WERI-Rb-1 (cell line): ENCODE measurements at places on chromosomes 12 and 14.

DNA sequence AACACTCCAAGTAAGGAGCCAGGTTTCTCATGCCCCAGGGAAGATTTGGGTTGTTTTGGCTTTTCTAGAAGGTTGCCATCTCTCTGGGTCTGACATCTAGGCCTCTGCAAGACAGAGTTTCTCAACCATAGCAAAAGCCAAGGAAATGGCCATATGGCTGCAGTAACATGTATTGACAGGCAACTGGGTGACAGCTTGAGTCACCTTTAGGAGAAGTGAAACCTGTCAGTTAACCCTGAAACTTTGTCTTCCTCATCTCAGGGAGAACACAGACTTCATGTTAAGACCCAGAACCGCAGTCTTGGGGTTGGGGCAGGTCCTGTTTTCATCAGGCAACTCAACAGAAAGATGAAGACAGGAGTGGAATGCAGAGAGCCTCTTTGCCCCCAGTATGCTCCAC lies 46.0 kb upstream of the PLBD1 start:
- no peak for DNase-seq

DNA sequence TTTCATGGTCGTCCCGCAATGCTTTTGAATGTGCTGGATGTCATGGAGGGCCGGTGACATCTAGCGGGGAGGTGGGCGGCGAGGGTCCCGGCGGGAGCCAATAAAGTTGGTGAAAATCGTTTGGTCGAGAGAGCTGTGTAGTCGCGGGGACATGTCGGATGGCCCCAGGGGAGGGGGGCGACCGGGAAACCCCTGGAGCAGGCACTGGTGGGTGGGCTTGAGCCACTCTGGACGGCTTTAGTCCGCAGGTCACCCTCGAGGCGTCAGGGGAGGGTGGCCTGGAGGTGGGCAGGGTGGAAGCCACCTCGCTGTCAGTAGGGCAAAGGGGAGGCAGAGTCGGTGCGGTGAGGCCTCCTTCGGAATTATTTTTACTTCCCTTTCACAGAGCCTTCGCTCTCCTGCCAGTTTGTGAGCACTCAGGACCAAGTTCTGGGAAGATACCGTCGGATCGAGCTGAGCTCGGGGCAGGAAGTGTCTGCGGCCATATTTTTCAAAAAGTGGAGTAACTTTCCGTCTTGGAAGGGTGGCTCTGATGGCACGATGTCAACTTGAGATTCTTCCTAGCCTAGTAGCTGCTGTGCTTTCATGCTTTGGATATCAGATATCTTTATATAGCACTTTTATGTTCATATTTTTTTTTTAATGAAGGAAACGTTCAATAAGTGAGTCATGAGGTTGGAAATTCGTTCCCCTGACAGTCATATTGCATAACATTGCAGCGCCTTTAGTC lies 28.2 kb downstream of the WBP11 start:
- no peak for DNase-seq

GRCh38 chr12:51677284-51677968 lies 86.4 kb downstream of the SCN8A start:
- DNase-seq, result no peak

- DNase-seq, result no peak
Observed at GRCh38 chr14:102493585-102493984, 16.0 kb downstream of the ANKRD9 start.

DNA sequence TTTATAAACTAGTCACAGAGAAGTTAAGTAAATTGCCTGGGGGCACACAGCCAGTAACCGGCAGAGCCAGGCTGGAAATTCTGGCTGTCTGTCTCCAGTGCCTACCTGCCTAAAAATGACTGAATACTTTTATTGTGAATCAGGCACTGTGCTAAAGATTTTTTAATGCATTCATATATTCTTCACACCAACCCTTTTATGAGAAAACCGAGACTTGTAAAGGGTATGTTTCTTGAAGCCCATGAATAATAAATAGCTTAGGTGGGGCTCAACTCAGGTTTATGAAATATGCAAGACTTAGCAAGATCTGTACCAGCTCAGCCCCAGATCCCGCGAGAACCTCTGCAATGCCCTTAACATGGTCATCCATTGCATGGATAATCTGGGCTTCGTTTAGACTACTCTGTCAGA lies 60.8 kb downstream of the TMCC3 start:
- DNase-seq, result no peak

DNA sequence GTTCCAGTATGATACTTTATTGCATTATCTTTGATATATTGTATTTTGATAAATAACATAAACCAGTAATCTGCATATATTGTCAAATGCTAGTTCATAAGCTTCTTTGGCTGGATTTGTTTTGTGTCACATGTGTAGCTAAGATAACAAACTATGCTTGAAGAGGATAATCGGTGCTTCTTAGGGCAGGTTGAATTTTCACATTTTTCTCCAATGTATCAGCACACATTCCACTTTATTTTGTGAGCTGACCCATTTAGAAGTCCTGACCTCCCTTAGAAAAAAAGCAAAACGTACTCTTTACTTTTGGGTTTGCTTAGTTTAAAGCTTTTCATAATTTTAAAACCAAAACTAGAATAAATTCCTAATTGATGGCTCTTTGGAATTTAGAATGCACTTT lies 277.7 kb upstream of the DDHD1 start:
- no peak for DNase-seq

DNA sequence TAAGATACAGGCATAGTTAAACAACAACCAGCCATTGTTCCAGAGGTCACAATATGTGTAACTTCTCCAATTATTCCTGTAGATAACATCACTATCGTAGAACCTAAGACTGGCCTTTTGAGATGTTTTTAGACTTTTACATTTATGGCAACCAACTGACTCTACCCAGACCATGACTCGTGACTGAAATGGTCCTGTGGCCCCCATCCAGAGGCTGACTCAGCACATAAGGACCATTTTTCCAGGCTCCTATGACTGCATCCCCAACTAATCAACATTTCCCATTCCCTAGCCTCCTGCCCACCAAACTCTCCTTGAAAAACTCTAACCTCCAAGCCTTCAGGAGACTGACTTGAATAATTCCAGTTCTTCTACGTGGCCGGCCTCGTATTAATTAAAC lies 52.6 kb upstream of the NID2 start:
- DNase-seq, result no peak

DNA sequence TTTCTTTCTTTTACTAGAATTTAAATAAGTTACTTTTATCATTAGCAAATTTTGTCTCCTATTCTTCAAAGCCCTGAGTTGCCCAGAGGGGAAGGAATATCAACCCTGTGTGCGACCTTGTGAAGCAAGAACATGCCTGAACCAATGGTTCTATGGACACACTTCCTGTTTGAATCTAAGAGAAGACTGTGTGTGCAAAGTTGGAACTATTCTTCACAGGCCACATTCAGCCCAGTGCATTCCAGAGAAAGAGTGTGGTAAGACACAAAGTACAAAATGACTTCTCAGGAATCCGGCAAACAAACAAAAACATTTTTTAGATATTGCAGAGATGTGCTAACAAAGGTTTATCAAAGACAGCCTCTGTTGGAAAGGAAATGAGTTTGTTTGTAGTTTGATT lies 90.8 kb upstream of the PTPRQ start:
- no peak for DNase-seq
